ENCODE measurements at places on chromosomes 3 and 15.

DNA sequence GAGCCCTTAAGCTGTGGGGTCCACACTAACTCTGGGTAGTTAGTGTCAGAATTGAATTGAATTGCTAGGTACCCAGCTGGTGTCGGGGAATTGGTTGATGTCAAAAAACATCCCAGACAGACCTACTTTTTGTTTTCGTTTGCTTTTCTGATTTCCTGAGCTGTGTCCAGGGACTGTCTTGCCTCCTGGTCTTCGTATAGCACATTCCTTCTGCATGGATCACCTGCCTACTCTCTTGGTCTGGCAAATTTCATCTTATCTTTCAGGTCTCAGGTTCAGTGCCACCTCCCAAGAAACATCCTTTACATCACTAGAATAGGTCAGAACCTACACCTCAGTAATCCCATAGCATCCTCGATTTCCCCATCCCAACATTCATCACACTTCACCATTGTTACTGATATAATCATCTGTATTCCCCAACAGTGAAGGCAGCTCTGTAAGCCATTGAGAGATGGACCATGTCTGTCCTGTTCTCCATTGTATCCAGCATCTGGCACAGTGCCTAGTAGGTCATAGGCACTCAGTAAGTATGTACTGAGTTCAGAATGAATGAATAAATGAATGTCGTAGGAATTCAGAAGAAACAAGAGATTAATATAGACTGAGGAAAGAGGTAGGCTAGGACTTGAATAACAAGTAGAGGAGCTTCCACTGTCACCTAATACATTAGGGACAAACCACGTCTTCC, 81.2 kb downstream of the ANP32A start:
- DNase-seq: no peak

DNA sequence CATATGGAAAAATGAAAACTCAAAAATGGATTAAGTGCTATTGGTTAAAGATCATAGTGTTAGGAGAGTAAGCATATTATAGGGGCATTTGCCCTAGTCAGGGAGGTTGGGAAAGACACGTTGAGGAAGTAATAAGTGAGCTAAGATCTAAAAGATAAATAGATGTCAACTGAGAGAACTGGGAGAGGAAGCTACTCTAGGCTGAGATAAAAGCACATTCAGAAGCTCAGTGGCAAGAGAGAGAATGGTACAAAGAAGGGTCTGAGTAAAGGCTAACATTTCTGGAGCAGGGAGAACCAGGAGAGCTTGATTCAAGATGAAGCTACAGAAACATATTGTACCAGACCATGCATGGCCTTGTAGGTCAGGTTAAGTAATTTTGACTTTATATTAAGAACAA, 63.9 kb downstream of the TRPC1 start:
- no peak for DNase-seq

DNA sequence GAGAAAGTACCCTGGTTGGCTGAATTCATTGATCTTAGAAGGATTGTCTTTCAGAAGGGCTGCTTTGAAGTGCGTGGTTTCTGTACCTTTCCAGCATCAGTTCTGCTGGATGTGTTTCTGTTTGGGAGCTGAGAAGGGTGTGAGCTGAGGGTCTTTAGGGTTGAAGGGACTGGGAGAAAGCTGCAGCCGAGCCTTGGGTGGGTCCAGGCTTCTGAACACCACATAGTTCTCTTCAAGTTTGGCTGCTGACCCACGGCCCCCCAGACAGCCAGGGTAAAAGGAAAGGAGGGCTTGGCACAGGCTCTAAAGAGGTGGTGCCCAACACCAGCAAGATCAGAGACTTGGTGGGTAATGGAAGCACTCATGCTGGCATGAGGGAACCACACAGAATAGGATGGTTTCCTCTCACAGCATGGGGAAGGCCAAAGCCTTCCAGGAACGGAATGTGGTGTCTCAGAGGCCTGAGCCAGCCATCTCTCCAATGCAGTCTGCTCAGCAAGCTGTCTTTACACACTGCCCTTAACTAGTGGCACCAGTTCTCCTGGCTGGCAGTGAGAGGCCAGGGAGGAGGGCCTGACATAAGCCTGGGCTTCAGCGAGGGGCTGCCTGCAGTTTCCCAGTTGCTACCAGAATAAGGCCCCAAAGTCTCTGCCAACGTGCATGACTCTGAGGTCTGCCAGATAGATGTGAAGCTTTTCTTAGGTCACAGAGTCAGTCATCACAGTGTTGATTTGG, 239.0 kb upstream of the TRIM42 start:
- no peak for DNase-seq

- DNase-seq: no peak
Measured at GRCh38 chr3:36820083-36820482, 55.7 kb upstream of the DCLK3 start.

DNA sequence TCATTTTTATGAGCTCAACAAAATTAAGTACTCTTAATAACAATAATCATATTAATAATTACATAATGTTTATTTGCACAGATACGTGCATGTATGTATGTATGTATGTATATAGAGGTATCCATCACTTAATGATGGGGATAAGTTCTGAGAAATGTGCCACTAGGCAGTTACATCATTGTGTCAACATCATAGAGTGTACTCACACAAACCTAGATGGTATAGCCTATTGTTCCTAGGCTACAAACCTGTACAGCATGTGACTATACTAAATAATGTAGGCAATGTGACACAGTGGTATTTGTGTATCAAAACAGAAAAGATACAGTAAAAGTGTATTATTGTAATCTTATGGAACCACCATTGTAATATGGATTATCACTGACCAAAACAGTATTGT, 874.7 kb upstream of the GBE1 start:
- no peak for DNase-seq

GRCh38 chr15:25641361-25641760, 202.5 kb upstream of the UBE3A start:
- no peak for DNase-seq

DNA sequence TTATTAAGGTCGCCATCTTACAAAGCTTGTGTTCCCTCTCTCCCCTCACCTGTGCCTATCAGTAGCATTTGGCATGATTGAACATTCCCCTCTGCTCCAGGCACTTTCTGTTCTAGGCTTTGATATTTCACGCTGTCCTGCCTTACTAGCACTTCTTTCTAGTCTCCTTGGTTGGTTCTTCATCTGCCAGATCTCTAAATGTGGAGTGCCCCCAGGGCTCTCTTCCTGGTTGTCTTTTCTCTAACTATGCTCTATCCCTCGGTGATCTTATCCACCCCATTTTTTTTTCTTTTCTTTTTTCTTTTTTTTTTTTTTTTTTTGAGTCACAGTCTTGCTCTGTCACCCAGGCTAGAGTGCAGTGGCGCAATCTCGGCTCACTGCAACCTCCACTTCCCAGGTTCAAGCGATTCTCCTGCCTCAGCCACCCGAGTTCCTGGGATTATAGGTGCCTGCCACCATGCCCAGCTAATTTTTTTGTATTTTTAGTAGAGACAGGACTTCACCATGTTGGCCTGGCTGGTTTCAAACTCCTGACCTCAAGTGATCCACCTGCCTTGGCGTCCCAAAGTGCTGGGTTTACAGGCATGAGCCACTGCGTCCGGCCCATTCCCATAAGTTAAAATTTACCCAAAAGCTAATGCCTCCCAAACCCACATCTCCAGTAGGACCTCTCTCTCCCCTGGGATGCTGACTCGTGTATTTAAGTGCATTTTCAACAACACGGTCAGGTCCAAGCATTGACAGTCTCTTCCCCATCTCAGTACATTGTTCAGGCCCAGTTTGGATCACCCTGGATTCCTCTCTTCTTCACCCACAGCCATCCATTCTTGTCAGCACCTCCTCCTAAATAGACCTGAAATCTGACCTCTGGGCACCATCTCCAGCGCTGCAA, 5.2 kb downstream of the NUSAP1 start:
- no peak for DNase-seq

- DNase-seq: no peak
Measured at GRCh38 chr3:183827809-183828537, 2.6 kb upstream of the MAP6D1 start.

DNA sequence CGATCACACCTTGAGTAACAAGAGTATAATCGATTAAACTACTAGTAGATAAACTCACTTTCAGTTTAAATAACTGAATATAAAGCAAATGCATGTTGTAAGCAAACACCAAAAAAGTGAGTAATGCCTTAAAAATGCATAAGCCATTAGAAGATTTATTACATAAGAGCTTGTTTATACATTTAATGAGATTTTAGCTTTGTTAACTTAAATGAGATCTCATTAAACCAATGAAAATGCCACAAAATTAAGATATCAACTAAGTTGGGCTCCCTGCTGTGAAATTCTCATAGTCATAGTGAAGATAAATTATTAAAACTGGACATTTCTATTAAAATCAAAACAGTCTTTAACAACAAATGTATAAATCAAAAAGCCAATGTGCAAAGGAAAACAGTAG, 701.2 kb downstream of the NLGN1 start:
- no peak for DNase-seq

DNA sequence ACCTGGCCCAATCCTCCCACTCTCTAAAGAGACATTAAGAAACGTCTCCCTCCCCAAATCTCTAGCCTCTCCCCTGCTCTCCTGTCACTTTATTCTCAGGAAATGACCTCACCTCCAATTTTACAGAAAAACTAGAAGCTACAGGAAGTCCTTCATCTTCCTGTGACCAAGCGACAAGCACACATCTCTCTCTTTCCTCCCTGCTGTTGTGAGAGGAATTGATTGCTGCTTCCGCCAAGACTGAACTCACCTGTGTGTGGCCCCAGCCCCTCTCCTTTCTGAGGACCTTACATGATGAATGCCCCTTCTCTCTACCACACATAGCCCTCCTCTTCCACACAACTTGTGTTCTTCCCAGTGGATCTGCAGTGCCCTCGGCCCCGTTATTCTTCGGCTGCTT, 18.2 kb downstream of the DNAJB8 start:
- DNase-seq: no peak

DNA sequence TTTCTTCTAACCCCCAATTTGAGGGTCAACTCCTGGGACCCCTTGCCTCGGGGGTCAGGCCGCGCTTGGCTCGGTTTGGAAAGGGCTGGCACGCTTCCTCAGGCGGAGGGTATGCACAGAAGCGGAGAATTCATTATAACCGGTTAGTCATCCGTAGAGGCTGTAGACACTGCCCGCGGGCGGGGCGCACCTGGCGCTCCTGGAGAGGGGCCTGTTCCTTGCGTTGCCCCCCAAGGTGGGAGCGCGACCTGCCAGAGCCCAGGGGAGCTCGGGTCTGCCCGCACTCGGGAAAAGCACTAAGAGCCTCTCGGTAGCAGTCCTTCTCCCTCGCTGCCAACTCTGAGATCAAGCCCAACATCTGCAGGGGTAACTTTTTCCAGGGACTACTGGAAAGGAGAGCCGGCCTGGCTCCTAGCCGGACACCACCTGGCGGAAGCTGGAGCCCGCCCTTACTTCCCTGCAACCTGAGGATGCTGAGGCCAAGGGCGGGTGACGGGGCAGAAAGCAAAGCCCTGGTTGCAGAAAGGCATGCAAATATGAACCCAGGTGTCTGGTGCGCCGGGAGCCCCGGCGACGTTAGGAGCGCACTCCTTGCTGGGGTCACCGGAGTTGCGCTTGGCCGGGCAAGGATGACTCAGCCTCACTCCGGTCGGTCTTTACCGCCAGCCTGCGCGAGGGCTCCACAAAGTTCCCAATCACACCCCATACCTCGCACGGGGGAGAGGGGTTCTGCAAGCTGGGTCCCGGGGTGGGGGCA, 1.5 kb upstream of the CACNA2D3 start:
- no peak for DNase-seq

DNA sequence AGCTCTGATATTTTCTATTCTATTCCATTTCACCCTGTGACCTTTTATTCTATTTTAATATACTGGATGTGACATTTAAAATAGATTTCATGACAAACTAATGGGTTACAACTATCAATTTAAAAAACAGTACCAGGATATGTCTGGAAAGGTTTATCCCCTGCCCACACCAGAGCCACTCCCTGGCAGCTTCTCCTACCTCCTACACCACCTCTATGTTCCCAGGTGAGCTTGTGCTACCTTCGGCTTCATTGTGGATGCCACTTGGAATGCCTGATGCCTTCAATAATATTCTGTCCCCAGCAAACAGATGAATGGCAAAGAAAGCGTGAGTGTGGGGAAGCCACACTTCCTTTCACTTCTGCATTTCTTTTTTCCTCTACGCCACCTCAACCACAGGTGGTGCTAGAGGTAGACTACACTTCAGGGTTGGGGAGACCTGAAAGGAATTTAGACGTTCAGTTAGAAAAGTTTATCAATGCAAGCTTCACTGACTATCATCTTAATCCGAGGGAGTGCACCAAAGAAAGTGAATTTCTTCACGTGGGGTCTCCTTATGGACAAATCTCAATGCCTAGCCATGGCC, 213.0 kb downstream of the SSR3 start:
- DNase-seq: no peak

GRCh38 chr3:158430448-158430847, 140.5 kb upstream of the MLF1 start:
- DNase-seq: no peak

DNA sequence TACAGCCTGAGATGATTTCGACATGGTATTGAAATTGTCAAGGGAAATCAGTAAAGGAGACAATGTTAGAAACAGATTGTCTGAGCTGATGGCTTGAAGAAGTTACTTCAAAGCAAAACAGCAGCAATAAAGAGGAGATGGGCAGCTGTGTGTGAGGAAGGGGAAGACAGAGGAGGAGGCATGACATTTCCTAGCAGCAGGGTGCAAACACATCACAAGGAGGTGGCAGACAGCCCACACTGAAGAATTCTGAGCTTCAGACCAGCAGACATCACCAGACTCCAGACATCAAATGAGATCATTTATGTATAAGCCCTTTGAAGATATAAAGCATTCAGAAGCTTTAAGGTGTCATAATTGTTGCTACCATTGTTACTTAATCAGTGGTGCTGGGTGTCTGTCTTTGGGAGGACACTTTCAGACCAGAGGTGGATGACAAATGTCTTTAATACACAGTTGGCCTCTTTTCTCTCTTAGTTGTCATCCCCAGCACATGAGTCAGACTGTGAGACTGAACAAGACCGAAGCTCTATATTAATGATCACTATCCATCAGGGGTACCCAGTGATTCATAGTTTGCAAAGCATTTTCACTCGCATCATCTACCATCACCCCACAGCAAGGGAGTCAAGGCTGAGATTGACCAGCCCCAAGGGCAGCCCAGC, 203.9 kb downstream of the MINAR1 start:
- DNase-seq: no peak

- DNase-seq: no peak
Measured at GRCh38 chr3:43597961-43598360, 23.9 kb downstream of the ANO10 start.

DNA sequence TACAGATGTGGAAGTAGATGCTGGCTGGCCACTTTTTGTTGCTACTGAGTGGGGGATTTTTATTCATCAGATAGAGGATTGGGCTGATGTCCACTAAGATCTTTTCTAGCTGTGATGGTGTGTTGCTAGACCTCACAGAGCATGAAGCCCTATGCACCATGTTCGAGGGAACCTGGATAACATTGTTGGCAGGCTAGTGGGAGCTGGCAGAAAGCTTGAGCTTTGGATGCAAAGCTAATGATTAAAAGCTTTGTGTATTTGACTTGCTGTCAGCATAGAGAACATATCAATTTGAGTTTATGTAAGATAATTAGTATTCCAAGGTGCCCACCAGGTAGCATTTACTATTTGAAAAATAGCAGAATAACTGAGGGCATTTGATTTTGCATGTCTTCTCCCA, 59.1 kb downstream of the ST6GAL1 start:
- DNase-seq: no peak
